Keratinocyte (primary cell): ENCODE measurements at places on chromosomes 13 and 19. TPM values are rescaled to one million over a fixed set of nuclear protein-coding genes. Genes with fewer than 3 reads are reported as not detected.

KLHL1 gene
- polyA plus RNA-seq, result not detected in 3 replicates

DNA sequence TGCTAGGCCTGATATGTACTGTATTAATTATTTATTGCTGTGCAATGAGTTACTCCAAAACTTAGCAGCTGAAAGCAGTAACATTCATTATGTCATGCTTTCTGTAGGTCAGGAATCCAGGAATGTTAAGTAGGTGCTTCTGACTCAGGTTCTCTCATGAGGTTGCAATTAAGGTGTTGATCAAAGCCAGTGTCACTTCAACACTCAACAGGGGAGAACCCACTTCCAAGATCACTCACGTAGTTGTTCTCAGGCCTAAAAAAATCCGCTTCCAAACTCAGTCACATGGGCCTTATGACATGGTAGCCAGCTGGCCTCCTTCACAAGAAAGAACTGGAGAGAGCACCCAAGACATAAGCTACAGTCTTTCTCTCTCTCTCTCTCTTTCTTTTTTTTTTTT lies 211.1 kb upstream of the NBEA start:
- H3K27me3 ChIP-seq, result no peaks in the 10 kb centered on the region
- H3K36me3 ChIP-seq, result no peaks in the 10 kb centered on the region
- no peak overlapping the region for H3K27ac ChIP-seq
- no peaks in the 10 kb centered on the region for H3K4me1 ChIP-seq
- no peak overlapping the region for H3K4me3 ChIP-seq

SPTBN4 gene
- polyA plus RNA-seq, result 0.06 to 0.28 TPM (median 0.17 TPM) in 3 replicates

GRCh38 chr13:25701304-25701703 lies 329.5 kb downstream of the ATP8A2 start:
- H3K27ac ChIP-seq, result no peak overlapping the region
- DNase-seq, result no peak
- peaks cover 3% of the 10 kb centered on the region for H3K27me3 ChIP-seq
- no peaks in the 10 kb centered on the region for H3K4me1 ChIP-seq
- H3K4me3 ChIP-seq, result no peak overlapping the region
